ENCODE measurements at places on chromosomes 12 and 14. TPM values are rescaled to one million over a fixed set of nuclear protein-coding genes. Genes with fewer than 3 reads are reported as not detected.

RAB21 gene
- total RNA-seq, result 4.4 TPM

NOVA1 gene
- total RNA-seq, result 0.78 TPM

LPAR5 gene
- 0.66 TPM for total RNA-seq

SLC7A8 gene
- 18.2 TPM for total RNA-seq

CMKLR1 gene
- 5.7 TPM for total RNA-seq

KRT6B gene
- not detected for total RNA-seq

LRTM2 gene
- total RNA-seq, result not detected

FAM90A1 gene
- total RNA-seq, result not detected

GRIP1 gene
- 7.5 TPM for total RNA-seq

KNTC1 gene
- total RNA-seq, result 8.3 TPM

FBXW8 gene
- 35.3 TPM for total RNA-seq

KRT5 gene
- 2.0 TPM for total RNA-seq

HECTD4 gene
- 23.3 TPM for total RNA-seq

NR1H4 gene
- total RNA-seq, result 2.9 TPM

PPHLN1 gene
- 20.8 TPM for total RNA-seq

IFI27 gene
- 38.6 TPM for total RNA-seq

KIAA0586 gene
- 20.0 TPM for total RNA-seq

KRT85 gene
- total RNA-seq, result not detected

TAS2R20 gene
- total RNA-seq, result 2.6 TPM

MAP3K9 gene
- total RNA-seq, result 5.4 TPM

USP44 gene
- 21.1 TPM for total RNA-seq

KRT77 gene
- not detected for total RNA-seq

SMIM41 gene
- total RNA-seq, result 0.66 TPM

ORMDL2 gene
- 12.5 TPM for total RNA-seq

AMN gene
- total RNA-seq, result 6.0 TPM

RTN1 gene
- 8.6 TPM for total RNA-seq

HOTAIR gene
- total RNA-seq, result not detected

BCL11B gene
- not detected for total RNA-seq

CCDC184 gene
- not detected for total RNA-seq

LYZ gene
- total RNA-seq, result 118 TPM

DHRS4 gene
- 45.5 TPM for total RNA-seq

XRCC3 gene
- 3.9 TPM for total RNA-seq

PPM1H gene
- total RNA-seq, result 6.3 TPM

SLC6A12 gene
- total RNA-seq, result 0.33 TPM

OVCH1 gene
- not detected for total RNA-seq

GYS2 gene
- total RNA-seq, result not detected

ANO4 gene
- total RNA-seq, result 1.6 TPM

COPS7A gene
- 27.7 TPM for total RNA-seq

SERPINA9 gene
- total RNA-seq, result not detected

BDKRB2 gene
- 11.4 TPM for total RNA-seq

SMCO2 gene
- not detected for total RNA-seq

GAPDH gene
- 476 TPM for total RNA-seq

NFE2 gene
- 0.26 TPM for total RNA-seq

LAG3 gene
- total RNA-seq, result not detected

KCNJ8 gene
- 26.2 TPM for total RNA-seq

KCNH3 gene
- 1.3 TPM for total RNA-seq

FBXO34 gene
- total RNA-seq, result 17.4 TPM

FIGNL2 gene
- total RNA-seq, result 0.33 TPM

TCL1B gene
- total RNA-seq, result not detected

TMEM132C gene
- 8.2 TPM for total RNA-seq

EML5 gene
- 3.3 TPM for total RNA-seq

AJUBA gene
- 19.5 TPM for total RNA-seq

POLE2 gene
- total RNA-seq, result 7.0 TPM
